ENCODE measurements at places on chromosomes 7 and 10.
A peak's percentile ranks its signal among the peaks of the same experiment; 100 is the strongest.

GRCh38 chr7:74449809-74450397, 3.8 kb upstream of the GTF2IRD1 start:
- peak; percentile 17 for DNase-seq

- DNase-seq, result no peak
Measured at GRCh38 chr7:155807065-155807671, 5.1 kb downstream of the SHH start.

GRCh38 chr10:112631501-112632400, 184.7 kb downstream of the VTI1A start:
- DNase-seq, result no peak

DNA sequence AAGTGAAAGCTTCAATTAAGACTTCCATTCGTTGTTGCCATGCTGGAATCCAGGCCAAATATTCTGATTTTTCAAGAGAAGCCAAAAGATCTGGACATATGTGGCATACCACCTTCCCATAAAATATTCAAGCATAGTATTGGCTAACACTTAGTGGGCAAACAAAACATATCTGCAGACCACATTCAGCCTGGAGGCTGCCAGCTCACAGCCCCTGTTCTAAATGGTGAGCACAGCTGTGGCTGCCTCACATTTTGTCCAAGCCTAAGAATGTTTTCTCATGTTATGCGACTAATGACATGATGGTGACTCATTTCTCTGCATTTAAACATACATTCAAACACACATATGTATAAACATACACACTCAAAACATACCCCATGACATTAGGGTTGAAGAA, 10.6 kb upstream of the CALU start:
- DNase-seq, result no peak

DNA sequence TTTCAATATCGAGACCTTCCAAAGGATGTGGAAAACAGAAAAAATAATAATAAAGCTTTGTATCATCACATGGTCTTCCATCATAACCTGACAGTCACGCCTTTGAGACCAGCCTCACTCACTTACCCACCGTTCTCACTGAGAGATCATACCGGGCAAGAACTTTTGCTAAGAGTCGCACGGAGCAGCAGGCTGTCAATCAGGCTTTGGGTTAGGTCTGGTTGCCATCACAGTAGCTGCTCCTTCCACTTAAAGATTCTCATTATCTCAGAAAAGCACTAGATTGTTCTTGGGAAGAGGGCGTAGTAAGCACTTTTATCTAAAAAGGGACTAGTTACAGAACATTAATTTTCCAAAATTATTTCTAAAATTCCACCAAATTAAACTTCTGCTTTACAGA, 2.0 kb downstream of the RELN start:
- DNase-seq, result no peak

- DNase-seq, result no peak
Measured at GRCh38 chr10:107814865-107815487, 650.5 kb upstream of the SORCS1 start.

GRCh38 chr7:80412842-80413241, 99.0 kb downstream of the GNAT3 start:
- no peak for DNase-seq

DNA sequence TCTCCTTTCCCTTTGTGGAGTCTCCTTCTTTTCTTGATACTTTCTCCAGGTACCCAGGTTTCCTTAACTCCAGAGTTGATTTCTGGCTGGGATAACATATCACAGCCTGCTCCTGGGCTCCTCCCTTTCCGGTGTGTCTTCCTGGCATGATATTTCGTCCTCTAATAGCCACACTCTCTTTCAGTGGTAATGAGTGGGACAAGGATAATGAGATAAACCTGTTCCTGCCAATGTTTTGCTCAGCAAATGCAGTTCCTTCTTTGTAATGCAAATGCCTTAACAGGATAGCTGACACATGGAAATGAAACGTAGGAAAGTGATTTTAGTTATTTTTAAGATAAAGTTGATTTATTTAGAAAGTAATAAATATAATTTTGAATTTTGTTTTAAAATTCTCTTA, 168.6 kb downstream of the NRP1 start:
- DNase-seq, result no peak

DNA sequence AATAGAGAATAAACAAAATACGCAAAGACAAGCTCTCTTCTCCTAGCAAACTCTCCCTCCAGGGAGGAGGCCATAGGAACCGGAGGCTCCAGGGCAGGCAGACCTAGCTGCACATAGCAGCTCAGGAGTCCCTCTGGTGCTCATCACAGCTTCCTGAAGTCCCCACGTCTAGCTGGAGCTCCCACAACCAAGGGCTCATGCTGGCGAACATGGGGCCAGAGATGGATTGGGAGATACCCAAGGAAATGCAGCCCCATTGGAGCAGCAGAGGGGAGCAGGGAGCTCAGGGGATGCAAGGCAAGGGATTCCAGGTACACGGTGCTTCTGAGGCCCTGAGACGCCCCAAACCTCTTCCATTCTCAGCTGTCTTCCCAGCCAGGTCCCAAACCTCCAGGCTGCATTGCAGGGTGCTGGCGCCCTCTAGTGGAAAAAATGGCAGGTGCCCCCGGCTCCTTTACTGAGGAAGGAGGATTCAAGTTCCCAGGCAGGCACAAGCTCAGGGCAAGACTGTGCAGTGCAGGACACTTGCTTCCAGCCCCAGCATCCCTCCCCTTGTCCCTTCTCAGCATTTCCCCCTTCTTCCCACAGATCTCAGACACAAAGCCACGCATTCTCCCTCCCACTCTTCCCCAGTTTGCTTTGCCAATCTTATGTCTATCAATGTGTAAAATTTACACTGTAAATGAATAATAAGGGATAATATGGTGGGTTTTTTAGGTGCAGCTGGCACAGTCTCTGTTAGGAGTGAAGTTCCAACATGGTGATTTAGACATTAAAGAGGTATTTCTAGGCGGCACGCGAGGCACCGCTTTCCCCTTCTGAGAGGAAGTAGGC, 46.2 kb downstream of the GPAM start:
- DNase-seq, result peak; percentile 10

DNA sequence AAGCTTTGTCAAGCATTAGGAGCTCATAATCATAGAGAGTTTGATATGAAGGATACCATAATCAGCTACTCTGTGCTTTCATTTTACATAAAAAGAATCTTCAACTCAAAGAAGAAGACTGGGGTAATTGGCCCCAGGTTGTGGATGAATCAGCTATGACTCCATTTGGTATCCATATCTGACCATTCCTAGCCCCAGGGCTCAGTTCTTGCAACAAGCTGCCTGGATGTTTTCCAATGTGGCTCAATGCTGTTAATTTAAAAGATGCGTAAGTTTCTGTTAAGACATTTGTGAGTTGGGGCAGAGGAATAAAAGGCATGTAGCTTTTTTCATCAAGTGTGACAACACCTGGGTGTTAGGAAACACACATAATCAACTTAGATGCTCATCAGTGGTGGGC, 951.1 kb downstream of the NRG3 start:
- no peak for DNase-seq

GRCh38 chr7:2723138-2723850, 35.3 kb downstream of the AMZ1 start:
- DNase-seq, result no peak

- no peak for DNase-seq
Measured at GRCh38 chr7:134420424-134421125, 38.3 kb downstream of the AKR1B1 start.

DNA sequence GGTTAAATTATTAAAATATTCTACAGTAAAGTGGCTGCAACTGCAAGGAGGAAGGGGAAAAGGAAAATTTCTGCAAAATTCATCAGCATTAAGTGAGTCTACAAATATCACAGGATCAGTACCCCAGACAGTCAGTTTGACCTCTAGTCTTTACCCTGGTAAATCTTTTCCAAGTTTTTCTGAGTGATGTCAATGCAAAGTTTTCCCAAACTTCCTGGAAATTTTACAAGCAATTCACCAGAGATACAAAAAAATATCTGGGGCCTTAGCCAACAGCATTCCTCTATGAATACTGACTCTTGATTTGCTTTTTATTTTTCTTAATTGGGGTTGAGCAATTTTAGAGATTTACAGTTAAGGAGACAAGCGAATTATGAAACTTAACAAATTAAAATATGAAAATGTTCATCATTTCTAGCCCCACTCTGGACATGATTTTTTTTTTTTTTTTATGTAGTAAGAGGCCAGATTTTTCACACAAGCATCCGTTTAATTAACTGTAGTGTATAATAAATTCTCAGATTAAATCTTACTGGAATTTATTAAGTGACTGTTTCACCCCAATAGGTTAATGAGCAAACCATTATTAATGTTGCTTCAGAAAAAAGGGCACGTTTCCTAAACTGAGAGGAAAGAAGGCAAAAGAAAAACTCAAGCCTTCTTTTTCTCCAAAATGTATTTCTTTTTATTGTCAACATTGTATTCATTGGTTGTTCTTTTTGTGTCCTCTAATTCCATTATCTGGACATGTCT, 539.5 kb upstream of the FZD8 start:
- DNase-seq, result no peak

DNA sequence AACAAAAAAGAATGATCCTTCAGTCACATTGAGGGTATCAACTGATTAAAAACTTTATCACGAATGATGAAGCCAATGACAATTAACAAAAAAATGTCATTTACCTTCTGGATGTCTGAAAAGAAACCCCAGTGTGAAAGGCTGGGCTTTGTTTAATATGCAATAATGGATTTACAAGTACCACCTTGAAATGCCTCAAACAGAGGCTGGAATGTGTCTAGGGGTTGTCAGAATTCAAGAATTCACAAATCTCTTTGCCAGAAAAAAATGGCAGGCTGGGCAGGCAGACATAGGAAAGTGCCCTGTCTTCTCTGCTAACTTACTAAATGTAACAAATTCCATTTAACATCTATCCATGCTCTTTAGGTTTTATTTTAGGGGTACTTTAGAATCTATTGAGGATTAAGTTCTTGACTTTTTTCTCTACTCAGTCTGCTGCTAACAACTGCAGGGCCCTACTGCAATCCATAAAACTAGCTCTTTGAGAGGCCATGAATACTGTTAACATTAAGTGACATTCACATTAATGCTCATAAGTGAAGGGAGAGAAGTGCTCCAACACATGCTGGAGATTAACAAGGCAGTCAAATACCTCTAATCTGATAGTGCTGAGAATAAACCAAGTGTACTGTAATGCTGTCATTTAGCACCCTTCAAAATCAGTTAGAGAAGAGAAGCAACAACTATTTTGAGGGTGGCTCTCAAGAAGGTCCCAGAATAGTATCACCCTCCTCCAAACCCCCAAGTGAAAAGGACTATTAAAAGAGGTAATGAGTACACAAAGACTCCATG, 43.1 kb upstream of the KCNIP2 start:
- DNase-seq, result no peak

DNA sequence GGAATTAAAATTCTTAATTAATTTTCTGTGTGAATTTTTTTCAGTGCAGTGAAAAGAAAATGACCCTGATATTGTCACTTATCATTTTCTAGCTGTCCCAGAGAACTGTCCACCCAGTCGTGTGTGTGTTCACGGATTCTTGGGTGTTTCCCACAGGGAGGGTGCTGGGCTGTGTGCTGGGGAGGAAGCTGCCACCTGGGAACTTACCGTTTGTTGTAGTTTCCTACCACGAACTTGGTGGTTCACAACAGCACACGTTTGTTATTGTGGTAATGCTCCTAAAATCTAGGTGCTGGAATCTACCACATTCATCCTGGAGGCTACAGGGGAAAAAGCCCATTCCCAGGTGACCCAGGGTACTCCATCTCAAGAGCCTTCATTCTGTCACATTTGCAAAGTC, 276.1 kb downstream of the GLRX3 start:
- DNase-seq, result no peak

DNA sequence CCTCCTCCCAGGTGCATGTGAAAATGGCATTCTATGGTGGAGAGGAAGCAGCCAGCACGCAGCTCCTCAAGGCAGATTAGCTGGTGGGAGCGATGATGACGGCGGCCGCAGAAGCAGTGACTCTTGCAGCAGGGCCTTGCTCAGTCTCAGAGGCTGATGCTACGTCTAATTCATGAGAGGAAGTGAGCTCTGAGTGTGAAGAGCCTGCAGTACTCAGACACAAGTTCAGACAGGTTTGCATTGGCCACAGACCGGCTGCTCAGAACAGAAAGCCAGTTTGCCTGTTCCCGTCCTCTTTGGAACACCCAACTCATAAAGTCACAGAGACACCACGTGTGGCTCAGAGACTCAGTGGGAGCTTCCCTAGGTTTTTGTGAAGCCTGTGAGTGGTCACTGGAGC, 136.5 kb downstream of the ADARB2 start:
- no peak for DNase-seq
